Mesothelial cell of epicardium (in vitro differentiated cells): ENCODE measurements at places on chromosomes 1 and 21.

DNA sequence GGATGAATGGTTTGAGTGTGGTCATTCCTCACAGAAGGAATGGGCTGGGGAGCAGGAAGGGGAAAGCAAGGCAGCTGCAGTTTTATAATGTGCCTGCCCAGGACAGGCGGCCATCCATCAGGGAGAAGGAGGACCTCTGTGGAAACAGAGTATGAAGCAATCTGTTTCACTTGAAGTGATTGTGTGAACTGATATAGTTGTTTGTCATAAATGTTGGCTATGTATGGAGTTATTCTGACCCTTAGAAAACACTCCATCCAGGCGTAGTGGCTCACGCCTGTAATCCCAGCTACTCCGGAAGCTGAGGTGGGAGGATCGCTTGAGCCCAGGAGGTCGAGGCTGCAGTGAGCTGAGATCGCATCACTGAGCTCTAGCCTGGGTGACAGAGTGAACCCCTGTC, 46.5 kb downstream of the NENF start:
- DNase-seq: no peak

DNA sequence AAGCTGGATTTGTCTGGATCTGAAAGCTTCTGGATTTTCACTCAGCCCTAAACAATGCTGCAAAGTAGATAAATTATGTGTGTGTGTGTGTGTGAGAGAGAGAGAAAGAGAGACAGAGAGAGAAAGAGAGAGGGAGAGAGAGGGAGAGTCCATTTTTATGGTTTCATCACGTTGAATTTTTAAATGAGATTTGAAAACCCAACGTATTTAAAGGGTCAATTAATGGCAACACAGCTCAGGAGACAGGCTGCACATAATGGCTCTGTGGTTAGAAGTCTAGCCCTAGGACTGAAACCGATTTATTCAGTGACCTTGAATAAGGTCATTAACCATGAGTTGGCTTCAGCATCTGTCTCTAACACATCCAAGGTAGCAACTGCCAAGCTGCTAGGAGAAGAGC, 35.3 kb upstream of the FMN2 start:
- no peak for DNase-seq

GRCh38 chr1:48717082-48717481, 59.6 kb downstream of the BEND5 start:
- no peak for DNase-seq

- no peak for DNase-seq
These were observed 28.2 kb upstream of the DNAH14 start for GRCh38 chr1:224901087-224901810.

DNA sequence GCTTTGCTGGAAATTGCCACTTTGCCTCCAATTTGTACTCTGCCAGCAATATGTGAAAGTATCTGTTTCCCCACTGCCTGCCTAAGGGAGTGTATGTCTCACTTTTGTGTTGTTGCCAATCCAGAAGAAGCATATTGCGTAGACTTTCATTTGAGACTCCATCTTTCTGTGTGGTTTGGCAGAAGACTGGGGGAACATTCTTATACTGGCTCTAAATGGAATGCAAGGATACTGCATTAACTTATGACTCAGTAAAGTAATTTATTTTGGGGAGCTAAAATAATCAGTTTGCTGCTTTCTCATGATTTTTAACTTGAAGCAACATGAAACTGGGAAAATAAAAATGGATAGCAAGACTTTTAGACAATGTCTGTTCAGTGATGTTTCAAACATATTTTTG, 107.7 kb upstream of the TMPRSS2 start:
- DNase-seq: no peak

DNA sequence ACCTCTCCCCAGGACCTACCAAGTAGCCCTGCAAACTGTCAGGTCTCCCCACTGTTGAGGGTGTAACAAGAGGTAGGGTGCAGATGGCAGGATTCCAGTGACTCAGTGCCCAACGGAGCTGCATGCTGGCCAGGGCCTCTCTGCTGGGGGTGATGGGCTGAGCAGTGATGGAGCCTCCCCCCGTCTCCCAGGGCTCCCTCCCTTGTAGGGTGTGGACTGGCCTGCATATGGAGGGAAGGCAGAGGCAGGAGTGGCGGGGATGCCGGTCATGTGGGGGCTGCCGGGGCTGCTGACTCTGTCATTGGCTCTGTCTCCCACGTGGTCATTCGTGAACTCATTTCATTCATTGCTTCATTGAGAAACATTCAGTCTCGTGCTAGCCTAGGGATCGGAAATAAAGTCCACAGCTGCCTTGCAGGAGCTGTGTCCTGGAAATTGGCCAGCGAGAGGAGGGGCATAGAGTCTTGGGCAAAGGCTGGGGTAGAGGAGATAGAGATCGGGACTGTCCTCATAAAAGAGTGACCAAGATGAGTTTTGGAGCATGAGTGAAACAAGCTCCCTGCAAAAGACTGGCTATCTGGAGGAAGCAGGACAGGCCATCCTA, 22.9 kb upstream of the DISP3 start:
- no peak for DNase-seq

GRCh38 chr1:33515607-33516006, 43.2 kb downstream of the ZSCAN20 start:
- DNase-seq: no peak

- DNase-seq: no peak
These were observed 28.0 kb upstream of the TMEM222 start for GRCh38 chr1:27293915-27294314.

- DNase-seq: no peak
These were observed 43.0 kb downstream of the ATP6V1G3 start for GRCh38 chr1:198497326-198498102.

DNA sequence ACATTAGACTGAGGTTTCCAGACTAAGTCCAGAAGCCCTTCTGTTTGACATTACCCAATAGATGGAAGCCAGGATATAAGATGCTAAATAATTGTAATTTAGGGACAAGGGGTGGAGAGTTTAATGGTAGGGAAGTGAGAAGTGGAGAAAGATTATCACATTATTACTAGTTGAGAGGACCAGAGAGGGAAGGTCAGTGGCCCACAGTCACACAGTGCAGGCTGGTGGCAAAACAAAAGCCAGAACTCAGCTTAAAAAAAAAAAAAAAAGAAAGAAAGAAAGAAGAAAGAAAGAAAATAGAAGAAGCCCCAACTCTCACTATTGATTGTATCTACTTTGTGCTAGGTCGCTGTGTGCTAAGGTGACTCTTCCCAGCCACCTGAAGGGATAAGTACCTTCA, 41.6 kb upstream of the WNT4 start:
- no peak for DNase-seq

DNA sequence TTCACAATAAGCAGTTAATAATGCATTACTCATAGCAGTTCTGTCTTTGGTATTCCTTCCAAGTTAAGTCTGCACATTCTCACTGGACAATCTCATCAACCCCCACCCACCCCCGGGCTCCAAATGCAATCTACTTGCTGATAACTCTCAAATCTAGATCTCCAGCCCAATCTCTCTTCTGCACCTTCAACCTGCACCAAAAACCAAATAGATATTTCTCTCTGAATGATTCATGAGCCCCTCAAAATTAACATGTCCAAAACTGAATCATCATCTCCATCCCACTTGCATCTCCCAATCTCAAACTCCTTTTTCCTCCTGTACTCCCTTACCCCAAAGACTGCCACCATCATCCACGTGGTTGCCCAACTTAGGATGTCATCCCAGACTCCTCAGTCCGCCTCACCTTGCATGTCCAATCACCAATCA, 2.7 kb downstream of the DOCK7 start:
- no peak for DNase-seq

- DNase-seq: no peak
These were observed 6.2 kb upstream of the TMEM54 start for GRCh38 chr1:32907435-32907834.

- no peak for DNase-seq
These were observed 81.5 kb upstream of the KCNJ15 start for GRCh38 chr21:38175306-38175705.

GRCh38 chr1:154867064-154867825, 2.8 kb downstream of the KCNN3 start:
- no peak for DNase-seq

DNA sequence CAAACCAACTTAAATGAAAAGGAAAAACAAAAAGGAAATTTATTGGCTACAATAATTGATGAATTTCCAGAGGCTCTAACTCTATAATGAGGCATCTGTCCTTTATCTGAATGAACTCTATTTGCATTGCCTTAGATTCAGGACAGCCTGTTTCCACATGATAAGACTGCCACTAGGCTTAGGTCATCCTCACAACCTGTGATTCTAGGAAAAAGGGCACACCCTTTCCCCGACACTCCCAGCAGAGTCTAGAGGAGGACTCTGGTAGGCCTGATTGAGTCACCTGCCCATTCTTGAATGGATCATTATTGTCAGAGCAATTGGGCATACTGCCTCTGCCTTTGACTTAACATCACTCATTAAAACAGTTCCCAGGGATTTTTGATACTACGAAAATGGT, 262.8 kb downstream of the TPR start:
- no peak for DNase-seq

GRCh38 chr1:180026556-180026955, 71.9 kb downstream of the CEP350 start:
- DNase-seq: no peak

DNA sequence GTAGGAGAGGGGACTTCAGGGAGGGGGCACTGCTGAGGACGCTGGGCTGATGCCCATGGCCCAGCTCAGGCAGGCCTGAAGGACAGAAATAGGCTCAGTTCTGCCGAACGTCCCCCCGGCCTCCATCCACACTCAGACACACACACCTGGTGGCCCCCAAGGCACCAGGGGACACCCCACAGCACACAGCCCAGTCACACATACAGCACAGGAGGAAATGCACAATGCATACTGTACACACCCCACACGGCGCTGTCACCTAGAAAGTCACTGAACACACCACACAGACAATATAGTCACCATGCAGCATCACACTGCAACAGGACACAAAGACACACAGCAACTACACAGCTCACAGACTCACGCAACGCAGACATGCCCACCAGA, 562 bp downstream of the SYTL1 start:
- DNase-seq: no peak

- DNase-seq: peak; percentile 36
These were observed 47.8 kb downstream of the WNT9A start for GRCh38 chr1:227899820-227900449.

GRCh38 chr1:155966750-155967149, 11.6 kb downstream of the ARHGEF2 start:
- no peak for DNase-seq

- DNase-seq: no peak
These were observed at the start of gene CCDC18 for GRCh38 chr1:93180723-93181613. Gene CCDC18 (plus strand): TSS chr1:93180724. CDS start chr1:93183362, 2,638 bp downstream.

GRCh38 chr1:59506952-59507351, 210.1 kb downstream of the FGGY start:
- DNase-seq: no peak

- DNase-seq: no peak
These were observed 78.4 kb upstream of the LPGAT1 start for GRCh38 chr1:211908951-211909350.

DNA sequence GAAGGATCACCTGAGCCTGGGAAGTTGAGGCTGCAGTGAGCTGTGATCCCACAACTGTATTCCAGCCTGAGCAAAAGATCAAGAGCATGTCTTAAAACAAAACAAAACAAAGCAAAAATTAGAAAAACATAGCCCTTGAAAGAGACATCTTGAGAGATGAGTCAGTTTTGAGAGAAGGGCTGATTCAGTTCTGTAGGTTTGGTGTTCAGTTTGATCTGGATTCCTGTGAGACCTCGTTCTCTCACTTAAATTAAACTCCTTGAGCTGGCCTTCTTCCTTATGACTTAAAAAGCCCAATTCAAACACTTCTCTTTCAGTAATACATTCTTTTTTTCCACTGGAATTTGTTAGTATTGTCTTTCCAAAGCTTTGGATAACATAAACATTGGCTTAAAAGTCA, 164.2 kb downstream of the NRIP1 start:
- DNase-seq: no peak

- DNase-seq: no peak
These were observed 10.1 kb downstream of the MFAP2 start for GRCh38 chr1:16970132-16970910.

DNA sequence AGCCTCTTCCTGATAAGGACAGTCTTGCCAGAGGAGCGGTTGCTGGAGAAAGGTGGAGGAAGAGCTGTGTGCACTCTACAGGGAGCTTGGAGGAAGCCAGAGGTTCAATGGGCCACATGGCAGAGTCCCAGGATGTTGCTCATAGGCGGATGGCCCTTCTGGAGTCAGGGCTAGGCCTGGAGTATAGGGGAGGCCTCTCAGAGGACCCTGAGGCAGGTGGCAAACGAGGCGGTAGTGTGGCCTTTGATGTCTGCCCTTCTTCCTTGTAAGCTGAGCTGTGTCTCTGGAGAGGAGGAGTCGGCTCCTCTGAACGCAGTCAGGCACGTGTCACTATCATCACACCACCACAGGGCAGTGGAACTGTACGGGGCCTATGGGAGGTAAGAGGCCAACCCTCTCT, 8.6 kb downstream of the PKP1 start:
- no peak for DNase-seq

- DNase-seq: no peak
These were observed 14.4 kb upstream of the IFI6 start for GRCh38 chr1:27686223-27686990.

DNA sequence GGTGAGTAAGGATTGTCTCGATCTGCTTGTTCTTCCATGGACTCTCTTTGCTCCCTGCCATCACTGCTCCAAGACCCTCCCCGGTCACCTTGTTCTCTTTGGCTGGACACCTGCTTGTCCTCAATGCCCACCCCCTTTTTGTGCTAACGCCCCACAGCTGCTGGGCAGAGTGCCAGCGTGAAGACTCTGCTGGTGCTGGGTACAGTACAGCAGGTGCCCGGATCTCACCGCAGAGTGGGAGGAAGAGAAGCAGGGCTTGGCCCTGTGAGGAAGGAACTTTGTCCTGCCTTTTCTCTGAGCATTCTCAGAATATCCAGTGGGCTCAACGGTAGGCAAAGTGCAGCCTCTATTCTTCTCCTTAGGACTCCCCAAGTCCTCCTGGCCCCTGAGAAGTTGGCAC, 90.1 kb downstream of the PLXNA2 start:
- no peak for DNase-seq

DNA sequence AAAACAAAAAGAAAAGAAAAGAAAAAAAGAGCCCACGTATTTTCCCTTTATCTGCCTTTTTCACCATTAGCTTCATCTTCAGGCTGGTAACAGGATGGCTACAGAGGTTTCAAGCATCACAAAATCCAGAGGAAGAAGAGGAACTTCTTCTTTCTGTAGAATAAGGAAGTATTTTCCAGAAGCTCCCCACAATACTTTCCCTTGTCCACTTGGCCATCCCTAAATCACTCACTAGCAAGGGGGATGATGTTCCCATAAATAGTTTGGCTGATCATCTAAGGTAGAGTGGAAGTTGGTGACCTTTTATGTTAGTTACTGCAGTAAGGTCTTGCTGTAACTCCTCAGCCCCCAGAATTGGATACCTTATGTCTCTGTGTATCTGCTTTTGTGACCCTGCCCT, 45.1 kb upstream of the RNF11 start:
- no peak for DNase-seq

- DNase-seq: peak; percentile 69
These were observed at the start of gene SPAG17 for GRCh38 chr1:118185084-118185832. Gene SPAG17 (minus strand): TSS chr1:118185228. CDS start chr1:118185157, 71 bp downstream.

DNA sequence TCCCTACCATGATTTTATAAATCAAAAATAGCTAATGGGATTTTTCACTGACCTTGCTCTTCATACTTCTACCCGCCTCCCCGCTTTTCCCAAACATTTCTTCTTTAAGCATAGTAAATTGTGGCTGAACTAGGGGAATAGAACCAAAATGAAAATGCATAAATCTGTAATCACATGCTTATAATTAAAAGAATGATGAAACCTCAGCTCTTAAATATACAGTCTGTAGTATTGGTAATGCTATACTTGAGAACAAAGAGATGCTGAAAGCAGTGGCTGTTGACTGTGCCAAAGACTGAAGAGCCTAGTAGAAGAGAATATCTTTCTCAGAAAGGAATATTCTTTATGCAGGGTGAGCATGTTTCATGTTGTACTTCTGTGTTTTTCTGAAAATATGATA, 249.1 kb downstream of the GREM2 start:
- DNase-seq: no peak
